ENCODE measurements at places on chromosomes 12 and 14.

GRCh38 chr14:72619111-72619571 lies 274.8 kb downstream of the DPF3 start:
- DNase-seq: no peak

DNA sequence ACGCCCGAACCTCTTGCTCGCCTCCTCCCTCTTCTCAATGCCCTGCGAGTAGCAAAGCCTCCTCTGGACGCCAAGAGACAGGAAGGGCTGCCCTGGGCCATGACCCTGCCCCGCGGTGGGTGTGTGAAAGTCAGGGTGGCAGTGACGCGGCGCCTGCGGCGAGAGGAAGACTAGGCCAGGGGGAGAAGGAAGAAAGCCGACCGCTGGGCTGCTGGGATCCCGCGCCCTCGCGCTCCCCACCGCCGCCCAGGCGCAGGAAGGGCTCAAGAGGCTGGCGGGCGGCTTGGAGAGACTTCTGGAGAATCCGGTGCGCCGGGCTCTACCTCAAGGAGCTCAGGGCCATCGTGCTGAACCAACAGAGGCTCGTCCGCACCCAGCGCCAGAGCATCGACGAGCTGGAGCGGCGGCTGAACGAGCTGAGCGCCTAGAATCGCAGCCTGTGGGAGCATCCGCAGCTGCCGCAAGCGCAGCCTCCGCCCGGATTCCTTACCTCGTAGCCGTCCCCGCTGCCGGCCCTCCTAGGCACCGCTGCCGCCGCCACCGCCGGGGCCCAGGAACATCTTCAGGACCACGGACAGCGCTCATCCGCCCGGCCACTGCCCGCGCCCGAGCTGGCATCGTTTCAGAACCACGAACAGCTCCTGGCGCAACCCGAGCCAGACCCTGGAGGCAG lies 105.0 kb upstream of the PRB2 start:
- DNase-seq: peak; percentile 84

GRCh38 chr12:92029902-92030586 lies 115.6 kb downstream of the BTG1 start:
- no peak for DNase-seq

GRCh38 chr14:79781882-79782281 lies 429.4 kb downstream of the DIO2 start:
- no peak for DNase-seq

DNA sequence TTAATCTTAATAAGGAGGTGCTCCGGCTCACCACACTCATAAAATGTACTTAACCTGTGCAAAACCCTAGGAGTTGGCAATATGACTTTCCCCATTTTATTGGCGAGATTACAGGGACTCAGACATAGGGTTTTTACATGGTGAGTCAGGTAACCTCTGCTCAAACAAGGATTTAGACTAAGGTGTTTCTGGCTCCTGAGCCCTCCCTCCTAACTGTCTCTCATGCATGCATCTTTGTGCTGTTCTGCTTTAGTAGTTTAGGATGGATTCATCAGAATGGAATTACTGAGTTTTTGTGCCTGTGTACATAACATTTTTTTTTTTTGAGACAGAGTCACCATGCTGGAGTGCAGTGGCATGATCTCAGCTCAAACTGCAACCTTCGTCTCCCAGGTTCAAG lies 993.3 kb upstream of the TMEM132C start:
- DNase-seq: no peak

DNA sequence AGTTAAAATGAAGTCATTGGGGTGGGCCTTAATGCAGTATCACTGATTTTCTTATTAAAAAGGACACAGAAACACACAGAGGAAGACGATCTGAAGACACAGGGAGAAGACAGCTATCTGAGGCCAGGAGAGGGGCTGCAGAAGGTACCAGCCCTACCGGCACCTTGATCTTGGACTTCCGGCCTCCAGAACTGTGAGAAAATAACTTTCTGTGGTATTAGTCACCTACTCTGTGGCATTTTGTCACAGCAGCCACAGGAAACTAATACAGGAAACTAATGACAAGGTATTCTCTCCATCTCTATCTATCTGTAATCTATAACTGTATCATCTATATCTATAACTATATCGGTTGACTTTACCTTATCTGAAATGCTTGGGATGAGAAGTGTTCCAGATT lies 1149.5 kb downstream of the BCL11B start:
- no peak for DNase-seq

GRCh38 chr12:76275511-76276093 lies 72.6 kb downstream of the BBS10 start:
- DNase-seq: no peak

- no peak for DNase-seq
Observed at GRCh38 chr14:55005071-55005470, 21.8 kb downstream of the WDHD1 start.

- DNase-seq: no peak
Observed at GRCh38 chr12:63149909-63150712, 890 bp downstream of the AVPR1A start.

DNA sequence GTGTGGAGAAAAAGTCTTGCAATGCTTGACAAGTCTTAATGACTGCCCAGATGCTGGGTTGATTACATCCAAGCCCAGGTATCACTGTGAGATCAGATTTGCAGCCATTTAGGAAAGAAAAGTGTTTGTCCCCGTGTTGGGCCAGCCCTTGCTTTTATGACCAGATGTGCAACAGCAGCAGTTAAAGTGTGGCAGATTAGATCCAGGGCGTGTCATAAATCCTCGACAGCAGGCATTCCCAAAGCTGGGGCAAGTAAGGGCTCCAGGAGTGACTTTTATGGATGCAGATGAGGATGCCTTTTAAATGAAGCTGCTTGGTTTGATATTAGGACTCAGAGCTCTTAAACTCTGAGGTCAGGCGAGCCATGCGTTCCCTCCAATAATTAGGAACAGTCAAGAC lies 1.7 kb downstream of the SMOC1 start:
- no peak for DNase-seq

- DNase-seq: no peak
Observed at GRCh38 chr12:66971816-66972215, 292.9 kb upstream of the GRIP1 start.

DNA sequence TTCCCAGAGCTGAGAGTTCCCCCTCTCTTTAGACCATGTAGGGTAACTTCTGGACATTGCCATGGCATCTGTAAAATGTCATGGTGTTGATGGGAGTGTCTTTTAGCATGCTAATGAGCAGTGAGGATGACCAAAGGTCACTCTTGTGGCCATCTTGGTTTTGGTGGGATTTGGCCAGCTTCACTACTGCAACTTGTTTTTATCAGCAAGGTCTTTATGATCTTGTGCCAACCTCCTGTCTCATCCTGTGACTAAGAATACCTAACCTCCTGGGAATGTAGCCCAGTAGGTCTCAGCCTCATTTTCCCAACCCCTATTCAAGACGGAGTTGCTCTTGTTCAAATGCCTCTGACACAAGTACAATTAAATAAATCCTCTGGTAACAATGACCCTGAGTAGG lies 244.4 kb downstream of the NEDD1 start:
- no peak for DNase-seq

DNA sequence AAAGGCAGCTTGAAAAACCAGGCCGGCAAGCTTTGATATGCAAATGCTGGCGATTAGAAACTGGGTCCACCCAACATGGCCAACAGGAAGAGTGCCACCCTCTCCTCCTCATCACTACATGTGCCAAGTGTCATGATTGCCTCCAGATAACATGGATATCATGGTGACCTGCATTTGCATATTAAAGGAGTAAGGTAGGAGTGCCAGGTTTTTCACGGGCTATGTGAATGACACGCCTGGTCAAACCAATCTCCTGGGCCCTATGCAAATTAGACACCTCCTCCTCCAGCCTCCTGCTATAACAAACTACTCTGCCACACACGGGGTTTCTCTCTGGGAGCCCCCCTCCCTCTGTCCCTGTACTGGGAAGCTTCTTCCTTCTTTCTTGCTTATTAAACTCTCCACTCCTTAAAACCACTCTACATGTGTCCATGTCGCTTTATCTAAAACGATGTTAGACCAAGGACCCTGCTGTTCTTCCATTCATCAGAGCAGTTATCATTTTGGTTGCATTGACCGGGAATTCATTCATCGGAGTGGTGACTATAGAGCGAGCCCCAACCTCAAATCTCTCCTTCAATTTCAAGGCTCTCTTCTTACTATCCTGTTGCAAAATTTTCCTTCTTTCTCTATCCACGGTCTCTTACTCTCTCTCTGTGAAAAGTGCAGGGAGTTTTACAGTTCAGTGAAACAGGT lies 27.5 kb downstream of the APOBEC1 start:
- DNase-seq: no peak

GRCh38 chr14:86672080-86672479 lies 1142.1 kb downstream of the FLRT2 start:
- no peak for DNase-seq

GRCh38 chr14:89650077-89650978 lies 233.3 kb upstream of the FOXN3 start:
- DNase-seq: no peak

- no peak for DNase-seq
Observed at GRCh38 chr12:50174971-50175715, 8.0 kb upstream of the CERS5 start.

- DNase-seq: no peak
Observed at GRCh38 chr12:21891751-21892217, 49.4 kb downstream of the ABCC9 start.

- no peak for DNase-seq
Observed at GRCh38 chr12:103785243-103786031, 55.6 kb downstream of the NT5DC3 start.

DNA sequence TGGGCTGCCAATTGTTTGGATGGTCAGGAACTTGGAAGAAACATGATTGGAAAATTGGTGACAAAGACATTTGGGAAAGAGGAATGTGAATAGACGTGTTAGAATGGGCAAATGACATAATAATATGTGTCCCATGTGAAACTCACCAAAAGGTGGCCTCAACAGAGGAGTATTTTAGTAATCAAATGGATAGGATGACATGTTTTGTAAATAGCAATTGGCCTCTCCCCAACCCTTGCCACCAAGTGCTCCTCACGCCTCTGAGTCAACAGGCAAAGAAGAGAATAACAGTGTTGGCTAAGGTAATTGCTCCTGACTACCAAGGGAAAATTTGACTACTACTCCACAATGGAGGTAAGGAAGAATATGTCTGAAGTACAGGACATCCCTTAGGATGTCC lies 81.4 kb downstream of the ATXN7L3B start:
- no peak for DNase-seq

DNA sequence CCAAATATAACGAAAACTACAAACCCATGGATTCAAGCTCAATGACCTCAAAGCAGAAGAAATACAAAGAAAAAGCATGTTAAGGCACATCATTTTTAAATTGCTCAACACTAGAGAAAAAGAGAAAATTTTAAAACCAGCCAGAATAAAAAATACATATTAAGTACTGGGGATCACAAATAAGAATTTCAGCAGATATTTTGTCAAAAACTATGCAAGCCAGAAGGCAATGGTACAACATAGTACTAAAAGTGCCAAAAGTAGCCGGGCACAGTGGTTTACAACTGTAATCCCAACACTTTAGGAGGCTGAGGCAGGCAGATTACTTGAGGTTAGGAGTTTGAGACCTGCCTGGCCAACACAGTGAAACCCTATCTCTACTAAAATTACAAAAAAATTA lies 10.2 kb downstream of the SGPP1 start:
- no peak for DNase-seq

- DNase-seq: no peak
Observed at GRCh38 chr12:41942354-41942753, 202.3 kb downstream of the GXYLT1 start.

DNA sequence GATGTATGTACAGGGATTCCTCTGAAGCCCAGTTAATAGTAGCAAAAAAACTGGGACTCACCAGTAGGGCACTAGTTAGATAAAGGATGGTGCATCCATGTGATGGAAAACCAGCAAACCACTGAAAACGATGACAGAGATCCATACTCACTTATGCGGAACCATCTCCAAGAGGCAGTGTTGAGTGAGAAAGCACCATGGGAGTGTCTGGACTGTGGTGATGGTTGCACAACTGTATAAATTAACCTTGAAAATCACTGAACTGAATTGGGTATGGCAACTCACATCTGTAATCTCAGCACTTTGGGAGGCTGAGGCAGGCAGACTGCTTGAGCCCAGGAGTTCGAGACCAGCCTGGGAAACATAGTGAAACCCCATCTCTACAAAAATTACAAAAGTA lies 53.6 kb upstream of the ZFP36L1 start:
- DNase-seq: no peak

- DNase-seq: no peak
Observed at GRCh38 chr14:36068777-36069534, 107.6 kb downstream of the PTCSC3 start.

DNA sequence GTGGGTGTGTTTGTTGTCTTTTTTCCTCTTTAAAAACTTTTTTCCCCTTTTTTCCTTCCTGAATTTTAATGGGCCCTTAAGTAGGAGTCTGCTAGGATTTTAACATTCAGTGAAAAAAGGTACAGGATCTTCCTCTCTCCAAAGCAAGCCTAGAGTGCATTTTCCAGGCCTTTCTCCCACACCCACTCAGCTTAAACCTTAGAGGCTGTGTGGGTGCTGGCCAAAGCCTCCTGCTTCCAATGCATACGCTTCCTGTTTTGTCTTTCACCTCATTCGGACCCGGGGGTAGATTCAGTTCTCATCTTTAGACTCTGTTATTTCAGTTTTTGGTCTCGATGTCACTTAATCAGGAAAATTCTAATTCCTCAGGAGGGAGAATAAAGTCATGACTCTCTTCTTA lies 51.2 kb downstream of the TMEM30B start:
- no peak for DNase-seq

- no peak for DNase-seq
Observed at GRCh38 chr14:81981307-81981675, 447.6 kb upstream of the SEL1L start.

DNA sequence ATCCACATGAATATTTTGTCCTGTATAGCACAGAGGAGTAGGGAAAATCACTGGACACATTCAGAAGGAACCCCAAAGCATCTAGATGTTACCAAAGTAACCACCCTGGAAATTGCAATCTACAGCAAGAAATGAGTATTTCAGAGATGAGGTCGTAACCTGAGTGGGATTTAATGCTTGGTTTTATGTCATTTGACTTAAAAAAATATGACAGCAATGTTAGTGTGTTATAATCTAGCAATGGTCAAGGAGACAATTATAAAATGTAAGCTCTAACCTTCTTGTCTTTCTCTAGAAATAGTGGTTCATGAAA lies 256.6 kb downstream of the NAV3 start:
- no peak for DNase-seq

- no peak for DNase-seq
Observed at GRCh38 chr12:105355752-105356151, 25.3 kb downstream of the C12orf75 start.
